ENCODE measurements at places on chromosomes 16 and 17.
A peak's percentile ranks its signal among the peaks of the same experiment; 100 is the strongest.

DNA sequence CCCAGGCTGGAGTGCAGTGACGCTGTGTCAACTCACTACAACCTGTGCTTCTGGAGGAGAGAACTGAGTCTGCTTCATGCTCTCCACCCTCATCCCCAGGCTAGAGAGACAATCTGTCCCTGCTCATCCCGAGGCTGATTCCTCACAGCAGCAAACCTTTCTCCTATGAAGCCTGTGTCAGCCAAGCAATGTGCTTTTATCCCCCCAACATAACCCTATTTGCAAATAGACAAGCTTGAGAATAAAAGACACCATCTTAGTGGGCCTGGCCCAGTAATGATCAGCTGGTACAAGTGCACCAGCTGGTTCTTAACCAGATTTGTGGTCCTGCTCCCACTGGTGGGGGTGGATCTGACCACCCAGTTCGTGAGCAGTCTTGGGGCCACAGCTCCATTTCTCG is 322.8 kb downstream of the CPPED1 start:
- no peak for DNase-seq

DNA sequence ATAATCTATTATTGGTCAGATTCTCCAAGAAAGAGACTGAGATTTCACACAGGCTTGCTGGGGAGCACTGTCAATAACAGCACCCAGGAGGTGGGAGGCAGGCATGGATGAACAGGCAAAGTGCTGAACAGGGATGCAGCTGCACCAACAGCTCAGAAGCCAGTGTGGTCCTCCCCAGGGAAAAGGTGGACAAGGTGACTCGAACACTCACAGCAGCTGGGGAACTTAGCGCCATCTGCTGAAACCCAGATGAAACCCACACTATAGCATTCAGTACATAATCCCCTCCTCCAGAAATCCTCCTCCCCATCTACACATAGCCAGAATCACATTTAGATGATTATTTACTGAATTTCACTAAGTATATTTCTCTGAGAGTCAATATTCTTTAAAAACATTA is 255.2 kb upstream of the WSB1 start:
- DNase-seq: no peak

- DNase-seq: peak; percentile 75
Measured at GRCh38 chr16:88743693-88744576, 37.6 kb downstream of the CTU2 start.

GRCh38 chr17:6160911-6161855 is 91.0 kb downstream of the WSCD1 start:
- DNase-seq: no peak

- no peak for DNase-seq
Measured at GRCh38 chr17:10091046-10091445, 107.4 kb downstream of the GAS7 start.

GRCh38 chr17:32323811-32324491 is 18.0 kb downstream of the C17orf75 start:
- DNase-seq: peak; percentile 52

- DNase-seq: peak; percentile 14
Measured at GRCh38 chr17:74528491-74529199, 2.6 kb downstream of the CD300LB start.

- no peak for DNase-seq
Measured at GRCh38 chr17:19344311-19345066, 18.0 kb downstream of the B9D1 start.

DNA sequence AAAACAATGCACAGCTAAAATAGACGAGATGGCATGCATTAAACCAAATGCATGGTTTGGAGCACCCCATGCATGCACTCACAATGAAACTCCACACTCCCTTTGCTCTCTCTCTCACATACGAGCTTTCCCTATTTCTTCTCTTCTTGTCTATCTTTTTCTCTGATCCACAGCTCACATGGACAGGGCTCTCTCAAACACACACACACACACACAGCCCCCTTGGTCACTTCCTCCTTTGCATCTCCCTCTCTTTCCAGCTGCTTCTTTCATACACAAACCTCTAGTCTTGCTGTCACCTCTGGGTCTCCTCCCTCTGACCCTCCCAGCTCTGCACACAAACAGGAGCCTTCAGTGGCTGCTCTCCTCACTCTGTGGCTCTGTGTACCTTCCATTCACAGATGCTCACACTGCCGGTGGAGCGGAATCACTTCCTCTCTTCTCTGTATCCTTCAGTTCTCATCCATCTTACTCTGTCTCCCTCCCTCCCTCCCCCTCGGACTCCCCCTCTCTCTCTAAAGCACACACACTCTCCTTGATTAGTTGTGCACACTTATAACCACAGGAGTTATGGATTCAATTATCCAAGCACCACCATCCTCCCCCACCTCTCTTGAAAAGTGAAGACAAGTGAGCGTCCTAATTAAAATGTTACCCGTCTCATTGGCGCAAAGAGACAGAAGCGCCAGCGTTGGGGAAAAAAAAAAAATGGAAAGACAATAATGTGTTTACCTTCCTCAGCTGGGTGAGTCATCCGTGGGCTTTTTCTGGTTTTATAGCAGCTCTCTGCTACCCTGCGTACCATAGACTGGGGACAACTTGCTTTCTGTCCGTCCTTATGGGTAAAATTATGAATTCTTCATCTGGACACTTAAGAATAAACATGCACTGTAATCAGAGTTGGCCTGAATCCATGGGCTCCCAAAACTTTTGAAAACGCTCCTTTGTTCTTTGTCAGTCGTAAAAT is 90.8 kb downstream of the SHISA6 start:
- no peak for DNase-seq

GRCh38 chr17:48679385-48680096 is 42.8 kb downstream of the PRAC1 start:
- DNase-seq: no peak

- DNase-seq: no peak
Measured at GRCh38 chr16:14187517-14188338, 116.6 kb downstream of the MRTFB start.

Measured in CD4-positive, alpha-beta T cell treated with Interleukin-12 subunit alpha and Interleukin-12 subunit beta, for 1 hour (primary cell).